Brain (organoid and tissue), 16 donors: ENCODE measurements at places on chromosomes 5 and 9.

GRCh38 chr9:136666372-136667213, 3.9 kb downstream of the EGFL7 start:
- DNase-seq, result no peak

DNA sequence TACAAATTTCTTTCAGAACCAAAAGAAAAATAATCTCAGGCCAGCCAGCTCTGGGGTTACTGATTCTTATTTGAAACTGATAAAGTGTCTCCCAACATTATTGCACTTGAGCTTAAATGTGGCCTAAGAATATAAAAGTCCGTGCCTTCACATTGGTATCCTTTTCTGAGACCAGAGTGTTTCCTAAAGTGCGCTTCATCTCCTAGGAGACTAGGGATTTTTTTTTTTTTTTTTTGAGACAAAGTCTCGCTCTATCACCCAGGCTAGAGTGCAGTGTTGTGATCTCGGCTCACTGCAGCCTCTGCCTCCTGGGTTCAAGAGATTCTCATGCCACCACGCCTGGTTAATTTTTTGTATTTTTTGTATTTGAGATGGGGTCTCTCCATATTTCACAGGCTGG, 23.6 kb upstream of the KCNIP1 start:
- no peak for DNase-seq

- DNase-seq, result no peak
Measured at GRCh38 chr5:133847301-133847700, 121.1 kb downstream of the C5orf15 start.

DNA sequence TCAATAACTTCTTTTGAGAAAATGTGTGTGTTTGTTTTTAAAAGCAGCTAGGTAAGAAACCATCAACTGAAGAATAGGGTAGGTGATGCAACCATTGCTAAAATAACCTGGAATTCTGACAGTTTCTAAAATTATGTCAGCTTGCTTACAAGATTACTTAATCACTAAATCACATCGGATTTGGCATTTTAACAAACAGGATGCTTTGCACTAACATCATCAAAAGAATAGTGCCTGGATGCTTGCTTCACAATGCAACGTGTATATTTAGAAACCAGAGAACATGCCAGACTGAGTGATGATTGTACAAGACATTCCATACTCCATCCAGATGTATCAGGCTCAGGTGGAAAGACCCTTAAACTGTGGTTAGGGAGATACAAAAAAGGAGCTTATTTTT, 43.9 kb downstream of the PAM start:
- no peak for DNase-seq

GRCh38 chr9:4530375-4530774, 40.1 kb downstream of the SLC1A1 start:
- DNase-seq, result no peak

- DNase-seq, result no peak
Measured at GRCh38 chr9:92467041-92467440, 15.3 kb downstream of the ASPN start.

DNA sequence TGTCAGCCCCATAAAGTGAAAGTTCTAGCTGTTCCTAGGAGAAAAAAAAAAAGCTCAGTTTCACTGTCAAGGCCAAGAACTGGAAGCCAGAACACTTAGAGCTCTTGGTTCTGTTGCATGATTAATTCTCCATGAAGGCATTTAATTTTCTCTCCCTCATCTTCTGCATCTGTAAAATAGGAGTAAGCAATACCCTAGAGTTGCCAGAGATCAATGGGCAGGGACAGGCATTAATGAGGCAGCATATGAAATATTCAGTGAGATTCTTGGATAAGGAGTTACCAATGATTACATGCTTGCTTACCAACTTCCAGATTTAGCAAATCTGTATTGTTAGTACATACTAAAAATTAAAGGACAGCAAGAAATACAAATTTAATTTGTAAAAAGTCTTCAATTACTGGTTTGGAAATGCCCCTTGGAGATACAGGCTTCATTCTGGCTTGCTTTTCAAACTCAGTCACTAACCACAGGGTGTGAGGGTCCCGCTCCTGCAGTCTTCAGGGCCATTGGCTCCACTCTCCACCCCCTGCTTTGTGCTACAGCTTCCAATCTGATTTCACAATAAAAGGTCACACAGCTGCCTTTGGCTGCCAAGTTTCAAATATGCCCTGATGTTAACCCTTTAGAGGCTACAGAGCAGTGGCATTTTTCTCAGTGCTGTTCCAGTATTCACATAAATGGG, 624.6 kb downstream of the BNC2 start:
- DNase-seq, result no peak

GRCh38 chr5:103111468-103111867, 8.5 kb downstream of the GIN1 start:
- no peak for DNase-seq

- no peak for DNase-seq
Measured at GRCh38 chr5:40680741-40681362, 1.1 kb downstream of the PTGER4 start.

- no peak for DNase-seq
Measured at GRCh38 chr5:99617335-99617734, 688.5 kb upstream of the CHD1 start.

GRCh38 chr5:107435061-107435460, 235.7 kb downstream of the EFNA5 start:
- DNase-seq, result no peak

- no peak for DNase-seq
Measured at GRCh38 chr5:167582886-167583285, 708.6 kb upstream of the WWC1 start.

GRCh38 chr9:90890146-90890810, 88.7 kb downstream of the SYK start:
- DNase-seq, result no peak

DNA sequence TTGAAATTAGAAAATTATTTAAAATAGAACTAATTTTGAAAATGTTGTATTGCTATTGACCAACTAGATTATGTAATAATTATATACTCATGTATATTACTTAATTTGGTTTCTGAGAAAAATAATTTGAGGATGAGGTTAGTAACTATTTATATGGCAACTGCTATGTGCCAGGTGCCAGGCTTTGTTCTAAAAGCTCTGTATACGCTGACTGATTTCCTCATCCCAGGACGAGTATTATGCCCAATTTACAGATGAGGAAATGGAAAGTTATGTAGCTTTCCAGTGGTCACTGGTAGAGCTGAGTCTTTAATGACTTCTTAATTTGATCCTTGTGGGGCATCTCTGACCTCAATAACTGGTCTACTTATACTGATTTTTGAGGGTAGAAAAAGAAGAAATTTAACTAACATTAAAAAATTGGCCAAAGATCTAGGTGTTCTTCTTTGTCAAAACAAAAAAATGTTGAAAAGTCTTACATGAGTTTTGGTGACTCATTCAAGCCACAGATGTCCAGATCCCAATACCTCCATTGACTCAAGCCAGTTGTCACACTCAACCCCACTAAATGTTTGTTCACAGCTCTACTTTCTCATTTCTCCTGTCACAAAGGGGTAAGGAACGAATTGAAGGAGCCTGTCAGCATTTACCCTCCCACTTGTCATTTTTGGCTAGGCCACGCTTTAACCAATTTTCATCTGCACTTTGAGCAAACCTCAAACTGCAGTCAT, 228.1 kb upstream of the MEF2C start:
- no peak for DNase-seq

- DNase-seq, result no peak
Measured at GRCh38 chr5:178630951-178631350, 4.1 kb upstream of the CLK4 start.

GRCh38 chr5:40043916-40044315, 619.1 kb upstream of the DAB2 start:
- no peak for DNase-seq

DNA sequence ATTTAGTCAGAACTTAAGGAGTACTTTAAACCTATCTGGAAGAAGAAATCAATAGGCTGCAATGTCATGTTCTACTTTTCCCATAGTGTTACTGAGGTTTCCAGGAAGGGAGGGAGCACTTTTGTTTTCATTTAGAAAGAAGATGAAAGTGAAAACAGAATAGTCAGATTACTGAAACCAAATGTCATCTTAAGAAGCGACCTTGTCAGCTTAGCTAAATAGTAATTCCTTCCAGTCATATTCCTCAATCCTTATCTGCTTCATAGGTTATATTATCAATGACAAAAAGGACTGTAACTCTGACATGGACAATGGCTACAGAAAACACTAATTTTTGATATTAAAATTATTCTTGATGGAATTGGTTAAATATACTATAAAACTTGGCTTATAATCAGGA, 27.7 kb downstream of the SAR1B start:
- no peak for DNase-seq

DNA sequence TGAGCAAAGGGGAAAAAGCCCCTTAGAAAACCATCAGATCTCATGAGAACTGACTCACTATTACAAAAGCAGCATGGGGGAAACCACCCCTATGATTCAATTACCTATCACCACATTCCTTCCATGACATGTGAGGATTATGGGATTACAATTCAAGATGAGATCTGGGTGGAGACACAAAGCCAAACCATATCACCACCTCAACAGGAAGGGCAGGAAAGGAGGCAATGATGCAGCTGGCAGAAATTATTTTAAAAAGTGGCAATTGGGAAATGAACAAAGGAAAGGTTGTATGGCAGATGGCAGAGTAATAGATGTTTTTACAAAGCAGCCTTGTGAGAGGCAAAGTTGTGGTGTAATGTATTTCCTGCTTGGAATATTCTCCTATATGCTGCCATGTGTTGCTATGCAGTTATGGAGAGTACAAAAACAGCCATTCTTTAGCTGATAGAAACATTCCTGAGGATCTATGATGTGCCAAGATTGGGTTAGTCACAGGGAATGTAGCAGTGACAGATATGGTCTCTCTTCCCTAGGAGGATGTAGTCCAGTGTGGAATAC, 138.8 kb downstream of the SMC2 start:
- no peak for DNase-seq

- DNase-seq, result no peak
Measured at GRCh38 chr5:149820536-149821510, 90.7 kb downstream of the PPARGC1B start.

- no peak for DNase-seq
Measured at GRCh38 chr5:128516978-128517377, 21.1 kb downstream of the FBN2 start.

DNA sequence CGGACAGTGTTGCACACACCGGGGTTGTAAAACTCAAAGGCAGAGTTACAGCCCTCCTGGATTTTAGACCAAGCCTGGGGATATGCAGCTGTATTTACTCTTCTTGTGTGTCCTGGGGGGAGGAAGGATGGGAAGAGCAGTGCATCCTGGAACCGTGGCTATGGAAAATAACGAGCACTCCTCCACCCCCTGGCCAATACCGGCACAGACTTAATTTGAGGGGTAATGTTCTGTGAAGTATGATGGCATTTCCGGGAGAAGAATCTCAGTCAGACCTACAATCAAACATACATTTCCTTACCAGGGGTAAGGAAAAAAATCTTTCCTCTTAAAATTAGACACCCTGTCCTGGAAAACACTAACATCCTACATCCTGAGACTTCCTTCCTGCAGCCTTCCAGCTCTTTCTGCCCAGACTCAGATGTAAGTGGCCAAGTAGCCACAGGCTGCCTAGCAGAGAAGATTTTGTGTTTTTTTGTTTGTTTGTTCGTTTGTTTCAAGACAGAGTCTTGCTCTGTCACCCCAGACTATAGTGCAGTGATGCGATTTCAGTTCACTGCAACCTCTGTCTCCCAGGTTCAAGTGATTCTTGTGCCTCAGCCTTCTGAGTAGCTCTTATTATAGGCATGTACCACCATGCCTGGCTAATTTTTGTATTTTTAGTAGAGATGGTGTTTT, 11.0 kb upstream of the ERMP1 start:
- no peak for DNase-seq

DNA sequence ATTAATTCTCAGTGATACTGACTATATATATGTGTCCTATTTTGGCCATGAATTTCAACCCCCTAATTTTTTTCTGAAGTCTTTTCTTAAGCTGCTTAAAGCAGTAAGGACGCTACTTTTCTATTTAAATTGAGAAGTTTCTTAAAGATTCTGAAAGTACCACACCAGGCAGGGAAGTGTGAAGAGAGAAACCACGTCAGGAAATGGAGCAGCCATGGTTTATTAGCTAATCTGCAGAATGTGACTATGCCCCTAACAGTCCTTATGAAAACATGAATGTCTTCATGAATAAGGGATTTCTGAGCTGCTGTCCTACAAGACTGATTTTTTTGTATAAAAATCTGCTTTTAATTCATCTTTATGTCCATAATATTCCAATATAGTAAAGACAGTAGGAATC, 1724.3 kb upstream of the C9orf72 start:
- DNase-seq, result no peak

- peak; percentile 79 for DNase-seq
Measured at GRCh38 chr9:104868687-104869404, 59.1 kb downstream of the ABCA1 start.

DNA sequence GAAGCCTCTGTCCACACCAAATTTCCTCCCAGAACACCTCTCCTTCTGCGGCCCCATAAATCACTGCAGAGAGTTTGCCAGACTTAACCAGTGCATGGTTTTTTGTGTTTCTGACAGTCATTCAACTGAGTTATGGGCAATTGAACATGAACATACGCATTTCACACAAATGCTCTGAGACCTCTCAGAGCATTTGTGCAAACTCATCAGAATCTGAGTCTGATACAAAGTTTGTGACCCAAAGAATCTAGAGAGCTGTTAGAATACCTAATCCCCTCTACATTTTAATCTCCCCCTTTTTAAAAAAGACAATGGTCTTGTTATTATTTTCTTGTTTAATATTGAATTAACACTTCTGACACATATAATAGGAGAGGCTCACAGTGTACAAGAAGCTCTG, 416.9 kb upstream of the SMARCA2 start:
- no peak for DNase-seq

- no peak for DNase-seq
Measured at GRCh38 chr5:132086277-132086794, 12.7 kb downstream of the CSF2 start.

- DNase-seq, result no peak
Measured at GRCh38 chr5:64947801-64948200, 179.1 kb downstream of the CWC27 start.

GRCh38 chr5:115936031-115936430, 26.2 kb upstream of the LVRN start:
- DNase-seq, result no peak
